ENCODE measurements at places on chromosomes 5 and 9. TPM values are rescaled to one million over a fixed set of nuclear protein-coding genes. Genes with fewer than 3 reads are reported as not detected.

The GARIN3 gene
- not detected for total RNA-seq

DNA sequence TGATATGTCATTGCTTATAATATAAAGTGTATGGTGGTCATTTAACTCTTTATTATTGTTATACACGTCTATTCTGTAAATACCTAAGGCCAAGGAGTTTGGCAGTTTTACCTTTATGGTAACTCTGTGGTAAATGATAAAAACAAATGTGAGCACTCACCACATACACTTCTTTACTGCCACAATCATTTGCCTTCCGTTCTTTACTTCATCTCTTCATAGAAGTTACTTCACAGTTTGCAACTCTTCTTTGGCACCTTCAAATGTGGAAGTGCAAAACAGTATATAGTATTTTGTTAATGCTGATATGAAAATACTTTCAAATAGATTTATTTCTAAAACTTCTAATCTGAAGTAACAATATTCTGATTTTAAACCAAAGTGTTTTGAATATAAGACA is 4.4 kb upstream of the MEF2C start:
- DNase-seq: no peak
- no peak overlapping the region for H3K4me3 ChIP-seq
- H3K4me1 ChIP-seq: peaks cover 3% of the 10 kb centered on the region

DNA sequence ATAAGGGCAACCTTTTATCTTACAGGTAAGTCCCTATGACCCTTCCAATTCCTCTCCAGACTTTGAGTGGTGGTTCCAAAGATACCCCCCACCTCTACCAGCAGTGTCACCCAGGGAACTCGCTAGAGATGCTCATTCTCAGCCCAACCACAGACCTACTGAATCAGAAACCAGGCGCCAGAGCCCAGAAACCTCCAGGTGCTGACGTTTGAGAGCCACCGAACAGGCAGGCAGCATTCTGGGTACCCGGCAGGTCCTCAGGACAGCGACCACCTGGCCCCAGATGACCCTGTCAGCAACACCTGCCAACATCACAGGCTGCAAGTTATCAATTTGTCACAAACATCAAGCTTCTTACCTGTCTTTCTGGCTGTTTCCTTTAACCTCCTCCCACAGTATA is 19.5 kb downstream of the RAPGEF1 start:
- DNase-seq: no peak
- H3K27me3 ChIP-seq: no peaks in the 10 kb centered on the region
- H3K4me1 ChIP-seq: peaks cover 81% of the 10 kb centered on the region
- H3K27ac ChIP-seq: peak overlapping the region; percentile 36
- no peak overlapping the region for H3K4me3 ChIP-seq

- no peak overlapping the region for H3K27ac ChIP-seq
- no peaks in the 10 kb centered on the region for H3K4me1 ChIP-seq
- no peak for DNase-seq
- H3K36me3 ChIP-seq: no peaks in the 10 kb centered on the region
- no peak overlapping the region for H3K4me3 ChIP-seq
Measured at GRCh38 chr5:89377767-89378455, 494.9 kb upstream of the MEF2C start.

DNA sequence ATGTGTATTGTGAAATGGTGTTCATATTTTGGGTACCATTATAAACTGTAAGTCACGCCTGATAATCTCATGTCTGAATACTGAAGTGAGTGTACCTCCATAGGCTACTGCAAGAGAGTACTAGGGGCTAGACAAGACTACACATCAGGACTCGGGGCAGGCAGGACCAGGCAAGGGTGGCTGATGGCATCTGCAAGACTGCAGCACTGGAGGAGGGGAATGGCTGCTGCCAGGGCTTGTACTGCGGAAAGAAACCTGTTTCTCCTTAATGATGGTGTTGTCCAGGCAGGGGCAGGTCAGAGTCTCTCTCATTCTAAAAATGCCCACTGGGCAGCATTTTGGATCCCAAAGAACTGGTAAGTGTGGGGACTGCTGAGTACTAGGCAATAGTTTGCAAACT is 172.5 kb downstream of the RAB3C start:
- H3K4me1 ChIP-seq: no peaks in the 10 kb centered on the region
- H3K27me3 ChIP-seq: no peaks in the 10 kb centered on the region
- H3K36me3 ChIP-seq: no peaks in the 10 kb centered on the region
- H3K4me3 ChIP-seq: no peak overlapping the region
- DNase-seq: no peak
